ENCODE measurements at places on chromosomes 2 and 18.

GRCh38 chr2:3293221-3293620 lies 84.4 kb downstream of the EIPR1 start:
- no peak for DNase-seq

DNA sequence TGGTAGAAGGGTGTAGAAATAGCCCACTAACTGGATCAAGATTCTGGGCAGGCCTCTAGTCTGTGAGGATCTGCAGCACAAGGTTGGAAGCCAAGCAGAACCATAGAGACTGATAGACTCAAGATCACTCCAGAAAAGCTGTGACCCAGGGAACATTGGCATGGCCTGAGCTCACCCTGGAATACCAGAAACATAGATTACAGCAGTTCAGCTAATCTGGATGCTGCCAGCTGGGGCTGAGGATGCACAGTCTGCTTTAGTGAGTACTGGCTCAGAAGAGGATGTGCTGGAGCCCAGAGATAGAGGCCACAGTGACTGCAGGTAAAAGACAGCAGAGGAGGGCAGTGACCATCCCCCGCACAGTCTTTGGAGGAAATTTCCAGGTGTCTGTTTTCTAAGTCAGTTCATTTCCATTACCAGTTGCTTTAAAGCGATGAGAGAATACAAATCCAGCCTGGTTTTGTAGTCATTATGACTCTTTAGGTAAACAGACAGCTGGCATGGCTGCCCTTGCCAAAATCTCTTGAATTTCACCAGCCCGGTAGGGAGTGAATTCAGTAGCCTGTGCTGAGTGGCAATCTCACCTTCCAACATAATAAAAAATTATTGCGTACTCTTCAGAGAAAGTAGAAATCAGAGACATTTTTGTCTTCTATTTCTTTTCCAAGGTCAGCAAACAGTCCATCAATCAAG lies 119.2 kb downstream of the ANTXR1 start:
- no peak for DNase-seq

- DNase-seq = peak; percentile 12
Observed at GRCh38 chr2:148922776-148923475, 47.9 kb downstream of the KIF5C start.

DNA sequence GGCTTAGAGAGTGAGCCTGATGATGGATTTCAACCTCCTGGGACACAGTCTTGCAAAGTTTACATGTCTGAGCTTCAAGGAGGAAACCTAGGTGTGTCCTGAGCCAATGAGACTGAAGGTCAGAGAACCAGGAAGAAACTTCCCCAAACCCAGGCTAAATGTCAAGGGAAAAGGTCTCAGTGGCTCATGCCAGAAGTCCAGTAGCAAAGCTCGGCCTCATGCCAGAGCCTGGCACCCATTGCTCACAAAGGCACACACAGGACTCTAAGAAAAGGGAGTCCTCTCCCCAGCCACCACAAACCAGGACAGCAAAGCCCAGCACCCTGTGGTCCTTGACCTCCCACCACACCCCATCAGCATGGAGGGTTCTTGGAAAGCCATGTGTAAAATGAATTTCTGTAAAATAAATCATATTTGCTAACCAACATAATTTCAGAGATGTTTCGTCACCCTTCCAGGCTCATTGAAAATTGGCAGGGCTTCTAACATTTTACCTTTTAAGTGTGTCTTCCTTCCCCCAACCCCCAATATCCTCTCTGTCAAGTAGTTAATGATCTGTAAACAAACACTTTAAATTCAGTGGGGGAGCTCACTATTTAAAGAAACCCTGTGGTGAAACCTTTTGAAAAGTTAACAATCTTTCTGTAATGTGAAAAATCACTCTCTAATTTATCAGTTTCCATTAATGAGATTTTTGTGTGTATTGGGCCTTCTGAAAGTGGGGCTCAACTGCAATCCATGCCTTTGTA lies 77.1 kb downstream of the BCL11A start:
- DNase-seq = no peak

- DNase-seq = no peak
Observed at GRCh38 chr2:225379856-225380255, 19.7 kb upstream of the NYAP2 start.

- DNase-seq = no peak
Observed at GRCh38 chr2:218998414-218999002, 5.3 kb upstream of the CRYBA2 start.

- DNase-seq = no peak
Observed at GRCh38 chr2:232779934-232780333, 3.6 kb upstream of the KCNJ13 start.

DNA sequence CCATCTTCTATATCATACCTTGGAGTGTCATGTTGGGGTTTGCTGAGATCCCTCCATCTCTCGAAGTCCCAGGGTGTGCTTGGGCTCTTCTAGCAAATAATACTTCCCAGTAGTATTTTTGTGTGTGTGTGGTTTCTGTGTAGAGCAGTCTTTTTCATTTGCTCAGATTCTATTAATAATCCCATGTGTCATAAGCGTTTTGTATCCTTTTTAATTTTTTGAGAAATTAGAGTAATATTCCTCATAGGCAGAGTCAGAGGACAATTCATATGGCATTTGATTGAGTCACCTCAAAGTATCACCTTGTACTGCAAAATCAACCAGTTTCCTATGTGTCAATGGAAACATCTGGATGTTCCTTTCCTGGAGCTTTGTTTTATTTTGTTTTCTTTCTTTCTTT lies 37.4 kb upstream of the PPP1R1C start:
- no peak for DNase-seq

DNA sequence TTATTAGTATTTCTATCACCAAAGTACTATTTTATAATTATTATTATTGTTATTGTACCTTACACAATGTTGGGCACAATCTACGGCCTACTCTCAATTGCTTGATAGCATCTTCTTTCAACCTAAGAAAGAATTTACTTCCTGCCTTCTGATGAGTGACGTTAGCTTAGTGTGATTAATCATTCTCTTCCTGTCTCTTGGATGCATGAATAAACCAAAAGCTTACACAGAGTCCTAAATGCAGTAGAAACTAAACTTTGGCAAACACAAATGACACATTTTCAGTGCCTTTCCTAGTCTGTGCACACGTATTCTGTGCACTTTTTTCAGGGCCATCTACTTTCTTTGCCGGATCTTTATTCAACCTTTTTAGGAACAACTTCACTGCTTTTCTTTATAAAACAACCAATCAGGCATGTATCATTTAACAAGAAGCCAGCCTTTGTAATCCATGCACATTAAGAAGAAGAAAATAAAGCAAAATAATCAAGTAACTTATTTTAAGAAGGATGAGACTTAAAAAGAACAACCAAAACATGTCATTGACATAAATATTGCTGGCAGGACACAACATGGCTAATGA lies 19.1 kb downstream of the TRAK2 start:
- no peak for DNase-seq

GRCh38 chr2:138026111-138027020 lies 62.1 kb downstream of the HNMT start:
- no peak for DNase-seq

GRCh38 chr2:214560618-214561190 lies 149.8 kb downstream of the VWC2L start:
- DNase-seq = no peak

GRCh38 chr2:107334306-107334705 lies 448.3 kb upstream of the ST6GAL2 start:
- no peak for DNase-seq

DNA sequence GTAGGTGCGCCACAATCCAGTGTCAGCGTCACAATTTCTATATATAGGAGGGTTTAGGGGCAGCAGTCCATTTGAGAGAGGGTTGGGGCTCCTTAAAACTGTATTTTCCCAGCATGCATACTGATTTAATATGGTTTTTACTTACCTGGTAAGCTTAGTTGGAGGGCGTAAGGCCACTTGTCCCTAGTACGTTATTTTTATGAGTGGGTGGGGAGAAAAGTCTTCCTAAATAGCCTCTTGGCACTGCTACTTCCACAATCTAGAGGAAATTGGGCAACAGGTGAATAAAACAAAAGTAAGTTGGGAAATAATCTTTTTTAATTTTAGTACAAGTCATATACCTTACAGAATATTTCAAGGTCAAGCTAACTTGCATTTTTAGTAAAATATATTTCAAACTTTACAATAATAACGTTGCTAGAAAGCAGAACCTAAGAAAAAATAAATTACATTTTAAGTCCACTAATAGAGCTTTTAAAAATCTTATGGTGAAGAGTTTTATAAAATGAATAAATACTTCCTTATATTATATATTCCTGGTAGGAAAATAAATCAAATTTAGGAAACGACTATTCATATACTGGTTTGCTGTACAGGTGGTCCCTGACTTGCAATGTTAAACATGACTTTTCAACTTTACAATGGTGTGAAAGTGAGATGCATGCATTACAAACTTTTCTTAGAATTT lies 20.9 kb downstream of the DHRS9 start:
- DNase-seq = no peak

GRCh38 chr2:237570776-237571335 lies 4.5 kb downstream of the PRLH start:
- no peak for DNase-seq

- no peak for DNase-seq
Observed at GRCh38 chr18:4125224-4125623, 329.9 kb downstream of the DLGAP1 start.

- no peak for DNase-seq
Observed at GRCh38 chr2:201319511-201319910, 37.6 kb downstream of the FLACC1 start.

- peak; percentile 63 for DNase-seq
Observed at GRCh38 chr18:45920367-45920766, 46.8 kb downstream of the EPG5 start.
